HTR-8/SVneo (cell line): ENCODE measurements at places on chromosomes 3 and 15.

GRCh38 chr15:68025835-68026424 is 28.2 kb upstream of the PIAS1 start:
- DNase-seq, result no peak

DNA sequence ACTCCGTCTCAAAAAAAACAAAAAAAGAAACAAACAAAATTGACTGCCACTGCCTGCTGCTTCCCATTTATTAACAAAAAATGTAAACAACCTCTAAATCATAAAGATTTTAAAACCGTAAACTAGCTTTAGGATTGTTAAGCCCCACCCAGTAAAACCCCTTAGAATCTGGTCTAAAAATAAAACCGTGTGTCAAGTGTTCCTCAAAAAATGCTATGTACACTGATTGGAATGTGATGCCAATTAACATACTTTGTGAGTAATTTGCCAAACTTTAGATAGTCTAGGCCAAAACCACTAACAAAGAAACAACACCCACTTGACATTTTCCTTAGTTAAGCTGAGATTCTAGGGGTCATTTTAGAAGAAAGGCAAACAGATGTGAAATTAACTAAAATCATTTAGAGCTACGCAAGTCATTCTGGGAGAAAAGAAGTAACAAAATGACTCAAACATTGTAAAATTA is 5.3 kb downstream of the RAF1 start:
- DNase-seq, result no peak

GRCh38 chr15:71893691-71894090 is 83.3 kb downstream of the NR2E3 start:
- DNase-seq, result no peak

DNA sequence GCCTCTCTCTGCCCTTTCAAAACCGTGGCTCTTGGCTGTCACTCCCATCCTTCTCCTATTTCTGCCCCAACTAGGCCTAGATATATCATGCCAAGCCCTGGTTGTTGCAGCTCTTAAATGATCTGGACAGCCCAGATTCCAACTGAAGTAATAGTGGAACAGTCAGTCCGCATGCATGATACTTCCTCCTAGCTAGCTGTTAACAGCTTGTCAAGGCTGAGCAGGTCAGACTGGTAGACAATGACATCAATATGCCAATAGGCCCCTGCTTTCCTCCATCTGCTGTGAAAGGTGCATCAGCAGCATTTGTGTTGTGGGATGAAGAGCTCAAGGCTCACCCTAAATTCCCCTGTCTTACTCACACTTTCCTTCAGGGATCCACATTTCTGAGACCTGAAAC is 527.7 kb upstream of the TGFBR2 start:
- no peak for DNase-seq

- DNase-seq, result no peak
Measured at GRCh38 chr3:180543877-180544276, 58.1 kb upstream of the TTC14 start.
